ENCODE measurements at places on chromosomes 5 and 9.

DNA sequence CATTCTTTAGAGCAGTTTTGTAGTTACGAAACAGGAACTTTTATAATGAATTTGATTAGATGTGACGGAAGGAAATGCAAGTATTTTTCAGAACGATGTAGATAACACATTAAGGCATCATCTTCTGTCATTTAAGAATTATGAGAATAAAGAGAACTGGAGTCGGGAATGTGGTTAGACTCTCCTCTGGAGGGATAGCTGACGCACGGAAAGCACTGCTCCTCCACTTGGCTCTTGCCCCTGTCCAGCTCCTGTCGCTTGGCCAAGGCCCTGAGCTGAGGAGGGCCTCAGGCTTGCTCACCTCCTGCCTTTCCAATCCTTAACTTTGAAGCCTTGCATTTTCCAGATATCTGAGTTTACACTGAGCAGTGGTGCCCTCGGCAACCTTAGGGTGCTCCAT is 60.5 kb downstream of the MAP1B start:
- DNase-seq = no peak

DNA sequence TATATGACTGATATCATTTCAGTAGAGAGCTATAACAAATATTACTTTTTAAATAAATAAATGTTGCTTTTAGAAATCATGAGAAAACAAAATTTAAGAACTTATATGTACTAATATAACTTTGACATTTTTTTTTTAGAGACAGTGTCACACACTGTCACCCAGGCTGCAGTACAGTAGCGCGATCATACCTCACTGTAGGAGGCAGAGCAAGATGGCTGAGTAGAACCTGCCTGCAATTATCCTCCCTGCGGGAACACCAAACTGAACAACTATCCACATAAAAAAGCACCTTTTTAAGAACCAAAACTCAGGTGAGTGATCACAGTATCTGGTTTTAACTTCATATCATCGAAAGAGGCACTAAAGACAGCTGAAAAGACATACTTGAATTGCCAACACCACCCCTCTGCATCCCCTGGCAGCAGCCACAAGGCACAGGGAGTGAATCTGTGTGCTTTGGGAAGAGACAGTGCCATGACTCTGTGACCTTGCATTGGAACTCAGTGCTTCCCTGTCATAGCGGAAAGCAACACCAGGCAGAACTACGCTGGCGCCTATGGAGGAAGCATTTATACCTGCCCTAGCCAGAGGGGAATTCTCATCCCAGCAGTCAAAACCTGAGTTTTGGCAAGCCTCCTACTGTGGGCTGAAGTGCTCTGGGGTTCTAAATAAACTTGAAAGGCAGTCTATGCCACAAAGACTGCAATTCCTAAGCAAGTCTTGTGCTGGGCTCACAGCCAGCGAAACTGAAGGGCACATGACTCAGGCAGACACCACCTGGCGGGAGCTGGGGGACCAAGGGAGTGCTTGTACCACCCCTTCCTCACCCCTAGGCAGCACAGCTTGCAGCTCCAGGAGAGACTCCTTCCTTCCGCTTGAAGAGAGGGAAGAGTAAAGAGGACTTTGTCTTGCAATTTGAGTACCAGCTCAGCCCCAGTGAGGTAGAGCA is 142.7 kb downstream of the FBXL17 start:
- no peak for DNase-seq

DNA sequence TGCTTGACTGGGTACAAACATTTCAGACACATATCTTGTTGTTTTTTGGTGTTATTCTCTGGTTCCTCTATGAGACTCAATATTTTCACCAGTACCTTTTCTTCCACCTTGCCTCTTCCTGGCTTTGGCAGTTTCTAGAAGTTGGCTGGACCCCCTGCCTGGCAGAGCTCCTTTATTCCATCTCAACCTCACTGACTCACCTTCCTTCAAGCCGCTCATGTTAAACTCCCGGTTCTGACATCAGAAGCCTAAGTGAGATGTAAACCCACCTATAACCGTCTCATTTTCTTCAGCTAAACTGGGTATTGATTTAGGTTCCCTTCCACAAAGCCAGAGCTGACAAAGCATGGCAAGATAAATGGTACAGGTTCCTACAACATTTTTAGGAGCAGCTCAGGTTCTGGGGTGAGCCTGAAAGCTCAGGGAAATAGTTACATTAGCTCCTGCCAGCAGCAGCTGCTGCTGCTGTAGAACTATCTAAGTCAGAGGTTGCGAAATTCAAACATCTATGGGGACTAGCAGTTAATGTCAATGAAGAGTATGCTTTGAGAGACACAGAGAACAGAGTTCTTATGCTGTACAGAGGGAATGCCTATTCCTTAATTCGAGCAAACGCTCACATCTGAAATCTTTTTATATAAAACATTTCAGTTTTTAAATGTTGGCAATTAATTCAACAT is 197.1 kb upstream of the NR3C1 start:
- DNase-seq = no peak

- no peak for DNase-seq
Measured at GRCh38 chr5:172490514-172491461, 36.5 kb upstream of the SH3PXD2B start.

DNA sequence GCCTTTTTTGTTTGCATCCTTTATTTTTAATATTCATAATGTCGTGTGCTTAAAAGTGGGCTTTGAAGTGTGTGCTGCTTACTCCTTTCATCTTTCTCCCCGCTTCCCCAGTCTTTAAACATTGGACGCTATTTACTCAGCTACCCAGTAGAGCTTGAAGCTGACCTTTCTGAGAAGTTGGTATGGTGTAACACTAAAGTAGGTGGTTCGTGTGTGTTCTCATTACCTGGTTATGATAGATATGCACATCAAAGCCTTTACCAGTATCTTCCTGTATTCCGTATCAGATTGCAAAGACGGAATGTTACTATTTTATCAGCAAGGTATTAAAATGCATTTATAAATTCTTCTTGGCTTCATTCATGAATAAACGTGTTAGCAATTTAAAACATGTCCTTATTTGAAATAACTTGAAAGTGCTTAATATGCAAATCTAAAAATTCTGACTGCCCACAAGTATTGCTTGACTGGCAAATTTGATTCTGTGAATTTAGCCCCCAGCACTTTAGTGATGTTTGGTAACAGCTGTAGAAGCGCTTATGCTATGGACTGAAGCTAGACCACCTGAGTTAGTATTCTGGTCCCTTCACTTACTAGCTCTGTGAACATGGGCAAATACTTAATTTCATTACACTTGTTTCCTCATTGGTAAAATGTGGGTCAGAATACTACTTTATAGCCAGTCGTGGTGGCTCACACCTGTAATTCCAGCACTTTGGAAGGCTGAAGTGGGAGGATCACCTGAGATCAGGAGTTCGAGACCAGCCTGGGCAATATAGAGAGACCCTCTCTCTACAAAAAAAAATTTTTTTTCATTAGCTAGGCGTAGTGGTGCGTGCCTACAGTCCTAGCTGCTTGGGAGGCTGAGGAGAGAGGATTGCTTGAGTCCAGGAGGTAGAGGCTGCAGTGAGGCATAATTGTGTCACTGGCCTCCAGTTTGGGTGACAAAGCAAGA is 1.7 kb downstream of the RRAGA start:
- DNase-seq = no peak

DNA sequence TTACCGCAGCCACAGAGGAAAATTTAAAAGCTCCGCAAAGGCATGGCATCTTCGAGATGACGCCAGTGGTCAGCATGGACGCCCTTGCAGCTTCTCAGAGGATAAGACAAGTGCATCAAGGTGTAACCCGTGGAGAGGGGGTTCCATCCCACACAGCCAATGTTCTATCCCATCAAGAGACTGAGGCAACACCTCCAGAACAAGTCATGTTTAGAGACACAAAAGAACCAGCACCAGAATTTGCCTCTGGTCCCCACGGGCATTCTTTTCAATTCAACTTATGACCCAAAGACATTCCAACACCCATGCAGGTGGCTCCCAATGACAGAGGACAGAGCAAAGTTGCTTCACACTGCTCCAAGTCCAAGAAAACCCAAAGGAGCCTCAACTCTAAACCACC is 20.7 kb downstream of the ROR2 start:
- DNase-seq = no peak

- DNase-seq = peak; percentile 48
Measured at GRCh38 chr9:109469646-109470358, 28.3 kb downstream of the PTPN3 start.

- DNase-seq = no peak
Measured at GRCh38 chr5:135615171-135615570, 36.4 kb upstream of the CXCL14 start.

GRCh38 chr5:112921833-112922817 is at the start of gene REEP5:
TSS of gene REEP5 (minus strand) at chr5:112922227. CDS start at chr5:112922190, 37 bp downstream.
- peak; percentile 89 for DNase-seq

DNA sequence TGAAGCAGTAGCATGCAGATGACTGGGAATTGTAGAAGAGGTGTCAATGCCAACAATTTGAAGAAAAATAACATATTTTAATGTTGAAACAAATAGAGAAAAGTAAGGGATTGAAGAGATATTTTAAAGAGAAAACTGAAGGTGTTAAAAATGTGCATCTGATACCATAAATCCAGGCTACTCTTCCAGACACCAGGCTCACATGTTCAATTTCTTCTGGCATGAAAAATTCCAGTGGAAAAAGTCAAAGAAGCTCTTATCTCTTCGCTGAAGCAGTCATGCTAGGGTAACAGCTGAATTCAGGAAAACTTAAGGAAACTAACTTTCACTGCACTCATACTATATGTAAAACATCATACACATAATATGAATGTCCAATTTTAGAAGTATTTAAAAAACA is 335.0 kb downstream of the PDE4D start:
- no peak for DNase-seq

DNA sequence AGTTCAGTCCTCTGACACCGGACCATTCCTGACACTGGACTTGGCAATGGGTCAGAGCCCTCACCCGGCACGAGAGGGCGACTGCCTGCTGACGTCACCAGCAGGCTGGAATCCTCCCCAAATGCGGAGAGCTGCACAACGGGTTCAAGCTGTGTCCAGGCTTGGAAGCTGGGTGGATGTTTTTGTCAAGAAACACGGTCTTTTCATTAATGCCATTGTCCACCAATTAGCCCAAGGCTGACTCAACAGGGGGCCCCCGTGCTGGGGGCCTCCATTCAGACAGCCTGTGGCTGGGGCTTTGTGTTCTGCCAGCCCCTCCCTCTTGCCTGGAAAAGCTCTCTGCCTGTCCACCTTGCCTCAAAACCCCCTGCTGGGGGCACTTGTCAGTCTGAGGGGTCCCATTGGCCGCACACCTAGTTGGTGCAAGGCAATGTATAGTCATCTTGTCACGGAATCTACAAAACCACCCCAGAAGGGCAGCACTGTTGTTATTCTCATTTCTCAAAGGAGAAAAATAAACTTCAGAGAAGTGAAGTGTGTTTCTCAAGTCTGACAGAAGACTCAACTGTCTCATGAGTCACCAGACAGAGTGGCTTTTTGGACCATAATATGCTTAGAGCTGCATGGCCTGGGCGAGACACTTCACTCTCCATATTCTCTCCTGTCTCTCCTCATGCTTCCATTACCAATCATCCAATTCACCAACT is 24.6 kb downstream of the NDUFA8 start:
- no peak for DNase-seq

- DNase-seq = no peak
Measured at GRCh38 chr5:170757182-170757601, 26.3 kb upstream of the GABRP start.

- DNase-seq = no peak
Measured at GRCh38 chr5:177509991-177510566, 453 bp upstream of the DOK3 start.

DNA sequence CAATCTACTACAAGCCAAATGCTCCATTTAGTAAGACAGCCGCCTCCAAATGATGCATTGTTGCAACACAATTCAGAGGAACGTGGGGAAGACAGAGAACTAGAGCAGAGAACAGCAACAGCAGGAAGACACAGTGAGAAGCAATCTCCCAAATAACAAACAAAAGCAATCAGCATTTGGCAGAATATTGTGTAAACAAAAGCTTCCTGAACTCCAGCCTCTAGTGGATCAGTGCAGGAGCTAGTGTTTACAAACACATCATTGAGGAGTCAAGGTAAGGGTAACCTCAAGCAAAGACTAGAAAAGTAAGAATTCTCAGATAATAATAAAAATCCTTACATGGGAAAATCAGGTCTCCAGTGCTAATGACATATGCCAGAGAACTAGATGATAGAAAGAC is 20.6 kb downstream of the FST start:
- DNase-seq = no peak

GRCh38 chr9:23621188-23621587 is 204.9 kb downstream of the ELAVL2 start:
- no peak for DNase-seq

DNA sequence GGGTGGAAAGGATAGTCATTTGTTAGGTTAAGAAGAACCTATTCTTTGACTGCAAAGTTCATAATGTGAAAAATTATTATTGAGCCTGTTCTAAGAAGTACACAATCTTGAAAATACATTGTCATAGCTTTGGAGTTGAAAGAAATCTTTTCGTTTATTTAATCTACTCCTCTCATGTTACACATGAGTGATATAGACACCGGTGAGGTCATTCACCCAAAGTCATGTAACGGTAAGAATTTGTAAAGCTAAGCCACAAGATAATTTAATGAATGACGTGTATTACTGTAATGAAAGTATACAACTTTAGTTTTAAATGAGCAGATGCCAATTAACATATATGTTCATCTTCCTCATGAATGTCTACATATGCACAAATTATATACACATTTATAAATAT is 284.1 kb upstream of the PDE4D start:
- no peak for DNase-seq

GRCh38 chr5:78858364-78858763 is 126.7 kb downstream of the ARSB start:
- DNase-seq = no peak

GRCh38 chr9:36504156-36504555 is 68.5 kb upstream of the MELK start:
- peak; percentile 63 for DNase-seq

- no peak for DNase-seq
Measured at GRCh38 chr9:129289131-129289731, 111.2 kb upstream of the IER5L start.

GRCh38 chr9:114363424-114363823 is 24.4 kb downstream of the AKNA start:
- DNase-seq = peak; percentile 46

- no peak for DNase-seq
Measured at GRCh38 chr9:130473566-130473965, 28.8 kb downstream of the ASS1 start.

DNA sequence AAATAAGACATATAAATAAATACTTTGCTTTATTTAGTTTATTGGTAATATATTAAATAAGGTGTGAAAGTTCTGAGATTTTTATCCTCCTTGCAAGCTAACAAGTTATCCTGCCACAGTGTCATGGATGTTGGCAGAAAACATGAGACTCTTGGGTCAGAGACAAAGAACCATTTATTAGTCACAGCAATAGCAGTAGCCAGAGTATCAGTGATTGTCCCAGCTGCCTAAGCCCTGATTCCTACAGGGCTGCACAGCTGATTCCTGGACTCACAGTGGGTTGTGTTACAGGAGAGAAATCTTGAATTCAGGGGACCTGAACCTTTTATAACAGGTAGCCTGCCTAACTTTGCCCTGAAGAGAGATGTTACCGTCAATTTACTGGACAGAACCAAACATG is 304.5 kb upstream of the ZNF608 start:
- no peak for DNase-seq

- no peak for DNase-seq
Measured at GRCh38 chr9:113184539-113184938, 33.7 kb downstream of the SLC31A2 start.

- no peak for DNase-seq
Measured at GRCh38 chr5:130135506-130135905, 231.2 kb downstream of the CHSY3 start.
